Pancreas (tissue), 10 donors: ENCODE measurements at places on chromosomes 12 and 14. TPM values are rescaled to one million over a fixed set of nuclear protein-coding genes. Genes with fewer than 3 reads are reported as not detected.
A peak's percentile ranks its signal among the peaks of the same experiment; 100 is the strongest.

NAV3 gene
- 1.3 TPM for total RNA-seq

KRT77 gene
- total RNA-seq, result not detected

ABCD2 gene
- total RNA-seq, result 0.09 TPM

KRT6C gene
- total RNA-seq, result not detected

PRKD1 gene
- total RNA-seq, result 3.3 TPM

BBOF1 gene
- total RNA-seq, result 2.0 TPM

ALDH1L2 gene
- total RNA-seq, result 36.1 TPM

FAM181A gene
- not detected for total RNA-seq

DNA sequence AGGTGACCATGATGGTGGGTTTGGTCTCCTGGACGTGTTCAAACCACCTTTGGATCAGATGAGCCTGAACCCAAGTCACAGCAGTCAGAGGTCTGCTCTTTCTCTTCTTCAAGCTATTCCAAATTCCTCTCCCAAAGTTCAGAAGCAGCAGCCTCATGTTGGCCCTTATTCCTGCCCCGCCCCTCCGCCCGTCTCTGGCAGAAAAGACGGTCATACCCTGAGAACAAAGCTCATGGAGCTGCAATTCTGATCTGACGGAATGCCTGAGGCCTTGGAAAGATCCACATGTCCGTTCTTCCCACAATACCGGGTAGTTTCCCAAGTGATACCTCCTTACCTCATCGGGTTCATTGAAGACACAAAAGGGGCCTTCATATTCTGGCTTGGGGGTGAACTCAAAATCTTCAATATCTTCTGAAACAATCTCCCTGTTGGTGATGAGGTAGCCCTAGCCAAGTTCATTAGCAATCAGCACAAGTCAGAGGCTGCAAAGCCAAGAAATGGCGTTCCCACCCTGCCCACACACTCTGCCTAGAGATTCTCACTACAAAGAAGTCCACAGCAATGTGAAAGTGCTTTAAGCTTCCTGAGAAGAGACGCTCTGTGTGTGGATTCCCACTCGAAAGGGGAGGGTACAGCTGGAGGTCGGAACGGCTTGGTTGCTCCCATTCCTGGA lies 11.2 kb downstream of the POLE start:
- H3K4me3 ChIP-seq, result no peak overlapping the region
- H3K27ac ChIP-seq, result no peak overlapping the region
- H3K4me1 ChIP-seq, result no peaks in the 10 kb centered on the region

GRCh38 chr12:88552610-88553079 lies 27.6 kb downstream of the KITLG start:
- H3K4me3 ChIP-seq, result no peak overlapping the region
- DNase-seq, result no peak
- no peaks in the 10 kb centered on the region for H3K36me3 ChIP-seq
- H3K27me3 ChIP-seq, result no peaks in the 10 kb centered on the region
- H3K27ac ChIP-seq, result no peak overlapping the region

GRCh38 chr12:52865090-52865944 lies 16.5 kb upstream of the KRT78 start:
- no peak overlapping the region for H3K27ac ChIP-seq
- peak; percentile 68 for DNase-seq
- no peaks in the 10 kb centered on the region for H3K4me1 ChIP-seq
- no peak overlapping the region for H3K4me3 ChIP-seq
- no peaks in the 10 kb centered on the region for H3K36me3 ChIP-seq

- no peak overlapping the region for H3K27ac ChIP-seq
- DNase-seq, result no peak
- no peaks in the 10 kb centered on the region for H3K36me3 ChIP-seq
- H3K27me3 ChIP-seq, result no peaks in the 10 kb centered on the region
- H3K4me3 ChIP-seq, result no peak overlapping the region
- no peaks in the 10 kb centered on the region for H3K4me1 ChIP-seq
These were observed 362.8 kb upstream of the TBX3 start for GRCh38 chr12:115046805-115047204.

DNA sequence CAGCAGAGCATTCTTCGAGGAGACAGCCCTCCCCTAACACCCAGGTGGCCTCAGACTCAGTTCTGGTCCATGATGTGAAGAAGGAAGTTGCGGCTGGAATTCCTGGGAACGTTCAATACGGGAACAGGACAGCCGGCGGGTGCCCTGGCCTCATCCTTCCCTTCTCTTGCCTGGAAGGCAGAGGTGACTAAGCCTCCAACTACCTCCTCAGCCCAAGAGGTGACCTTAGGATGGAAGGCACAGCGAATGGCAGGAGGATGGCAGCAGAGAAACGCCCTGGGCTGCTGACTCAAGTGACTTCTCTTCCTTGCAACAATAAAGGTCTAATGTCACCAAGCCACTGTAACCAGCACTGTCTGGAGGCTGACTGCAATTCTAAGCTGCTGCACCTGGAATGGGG lies 36.1 kb downstream of the DHX37 start:
- peaks cover 49% of the 10 kb centered on the region for H3K36me3 ChIP-seq
- H3K27ac ChIP-seq, result no peak overlapping the region
- no peaks in the 10 kb centered on the region for H3K4me1 ChIP-seq
- H3K4me3 ChIP-seq, result no peak overlapping the region

DNA sequence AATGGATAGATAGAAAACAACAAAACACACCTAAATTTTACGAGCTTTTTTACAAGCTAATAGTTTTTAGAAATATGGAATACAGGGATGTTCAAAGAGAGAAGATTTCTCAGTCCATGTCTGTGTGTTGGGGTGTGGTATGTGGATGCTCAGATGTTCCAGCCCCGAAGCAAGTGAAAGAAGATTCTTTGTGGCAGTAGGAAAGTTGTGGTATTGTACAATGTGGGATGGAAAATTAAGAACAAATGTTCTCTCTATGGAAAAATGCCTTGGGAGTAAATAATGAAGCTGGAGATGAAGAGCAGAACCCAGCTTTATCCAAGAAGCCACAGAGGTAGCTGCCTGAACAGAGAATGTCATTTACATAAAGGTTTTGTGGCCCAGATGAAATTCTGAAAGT lies 150.3 kb upstream of the PRKD1 start:
- no peak overlapping the region for H3K27ac ChIP-seq
- H3K4me1 ChIP-seq, result no peaks in the 10 kb centered on the region
- no peaks in the 10 kb centered on the region for H3K36me3 ChIP-seq
- DNase-seq, result no peak
- no peaks in the 10 kb centered on the region for H3K27me3 ChIP-seq

GRCh38 chr14:48390346-48390745 lies 714.9 kb upstream of the MDGA2 start:
- H3K36me3 ChIP-seq, result no peaks in the 10 kb centered on the region
- DNase-seq, result no peak

DNA sequence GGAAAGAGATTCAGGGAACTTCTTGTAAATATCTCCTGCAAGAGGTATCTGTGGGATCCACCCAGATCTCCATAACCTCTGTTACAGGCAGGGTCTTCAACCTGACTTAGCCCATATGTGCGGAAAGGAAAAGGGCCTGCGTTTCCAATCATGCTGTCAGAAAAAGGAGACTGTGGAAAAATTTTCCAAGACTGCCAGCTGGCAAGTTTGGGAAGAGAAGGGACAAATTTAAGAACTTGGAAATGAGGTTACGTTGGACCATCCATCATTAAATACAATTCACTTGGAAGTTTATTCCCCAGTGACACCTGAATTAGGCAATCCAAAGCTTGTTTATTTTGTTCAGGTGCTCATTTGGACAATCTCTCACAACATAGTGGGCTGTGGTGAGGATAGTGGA lies 13.9 kb downstream of the PTHLH start:
- H3K27me3 ChIP-seq, result no peaks in the 10 kb centered on the region
- no peak overlapping the region for H3K27ac ChIP-seq
- no peaks in the 10 kb centered on the region for H3K36me3 ChIP-seq
- DNase-seq, result no peak
- H3K4me3 ChIP-seq, result no peak overlapping the region

DNA sequence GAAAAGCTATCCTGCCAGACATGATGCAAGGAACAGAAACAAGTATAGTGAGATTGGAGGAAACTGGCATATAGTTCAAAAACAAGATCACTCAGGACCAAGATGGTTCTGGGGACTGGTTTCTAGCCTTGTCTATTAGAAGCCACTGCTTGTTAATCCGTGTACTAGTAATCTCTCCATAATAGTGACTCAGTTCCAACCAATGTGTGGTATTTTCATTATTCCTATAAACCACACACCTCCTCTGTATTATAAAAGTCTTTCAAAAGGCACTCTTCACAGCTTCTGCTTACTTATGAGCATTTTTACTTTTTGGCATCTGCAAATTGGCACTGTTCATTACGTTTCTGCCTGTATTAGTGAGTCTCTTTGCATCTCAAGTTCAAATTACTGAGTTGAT lies 140.3 kb downstream of the SLC6A15 start:
- no peaks in the 10 kb centered on the region for H3K36me3 ChIP-seq
- H3K4me3 ChIP-seq, result no peak overlapping the region
- DNase-seq, result no peak
- H3K4me1 ChIP-seq, result no peaks in the 10 kb centered on the region
- no peaks in the 10 kb centered on the region for H3K27me3 ChIP-seq
- no peak overlapping the region for H3K27ac ChIP-seq

- no peak overlapping the region for H3K4me3 ChIP-seq
- no peak overlapping the region for H3K27ac ChIP-seq
- no peaks in the 10 kb centered on the region for H3K36me3 ChIP-seq
- no peaks in the 10 kb centered on the region for H3K27me3 ChIP-seq
- H3K4me1 ChIP-seq, result peaks cover 5% of the 10 kb centered on the region
- no peak for DNase-seq
These were observed 62.1 kb downstream of the ARF6 start for GRCh38 chr14:49955024-49955423.

DNA sequence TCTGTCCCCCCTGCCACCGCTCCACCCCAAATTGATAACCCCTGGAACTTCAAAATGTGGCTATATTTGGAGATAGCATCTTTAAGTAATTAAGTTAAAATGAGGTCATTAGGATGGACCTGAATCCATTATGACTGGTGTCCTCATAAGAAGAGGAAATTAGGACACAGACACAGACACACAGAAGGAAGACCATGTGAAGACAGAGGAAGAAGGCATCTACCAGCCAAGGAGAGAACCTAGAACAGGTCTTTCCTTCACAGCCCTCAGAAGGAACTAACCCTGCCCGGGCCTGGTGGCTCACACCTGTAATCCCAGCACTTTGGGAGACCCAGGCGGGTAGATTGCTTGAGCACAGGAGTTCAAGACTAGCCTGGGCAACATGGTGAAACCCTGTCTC lies 3.6 kb upstream of the HRK start:
- peaks cover 1% of the 10 kb centered on the region for H3K27me3 ChIP-seq
- peaks cover 6% of the 10 kb centered on the region for H3K4me1 ChIP-seq
- H3K36me3 ChIP-seq, result no peaks in the 10 kb centered on the region
- H3K4me3 ChIP-seq, result no peak overlapping the region
- no peak for DNase-seq

- H3K4me1 ChIP-seq, result no peaks in the 10 kb centered on the region
- no peak overlapping the region for H3K27ac ChIP-seq
- no peak for DNase-seq
- no peaks in the 10 kb centered on the region for H3K36me3 ChIP-seq
- no peaks in the 10 kb centered on the region for H3K27me3 ChIP-seq
These were observed 18.0 kb upstream of the IFNG start for GRCh38 chr12:68177562-68177961.

DNA sequence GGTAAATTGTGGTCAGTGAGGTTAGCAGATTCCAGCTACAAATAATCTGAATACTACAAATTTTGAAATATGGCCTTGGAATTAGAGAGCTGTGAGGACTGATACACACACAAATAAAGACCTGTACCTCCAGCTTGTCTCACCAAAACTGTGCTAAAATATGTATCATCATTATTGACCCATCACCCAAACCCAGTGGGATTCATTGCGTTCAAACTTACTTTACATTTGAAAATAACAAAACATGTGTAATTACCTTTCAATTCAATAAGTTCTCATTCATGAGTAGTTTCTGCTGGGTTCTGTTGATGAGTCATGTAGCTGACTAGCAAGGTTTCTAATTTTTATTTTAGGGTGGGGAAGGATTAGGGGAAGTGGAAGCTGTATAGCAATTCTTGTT lies 170.9 kb downstream of the MSRB3 start:
- H3K4me1 ChIP-seq, result no peaks in the 10 kb centered on the region
- no peak overlapping the region for H3K27ac ChIP-seq
- H3K4me3 ChIP-seq, result no peak overlapping the region
- H3K27me3 ChIP-seq, result no peaks in the 10 kb centered on the region

DNA sequence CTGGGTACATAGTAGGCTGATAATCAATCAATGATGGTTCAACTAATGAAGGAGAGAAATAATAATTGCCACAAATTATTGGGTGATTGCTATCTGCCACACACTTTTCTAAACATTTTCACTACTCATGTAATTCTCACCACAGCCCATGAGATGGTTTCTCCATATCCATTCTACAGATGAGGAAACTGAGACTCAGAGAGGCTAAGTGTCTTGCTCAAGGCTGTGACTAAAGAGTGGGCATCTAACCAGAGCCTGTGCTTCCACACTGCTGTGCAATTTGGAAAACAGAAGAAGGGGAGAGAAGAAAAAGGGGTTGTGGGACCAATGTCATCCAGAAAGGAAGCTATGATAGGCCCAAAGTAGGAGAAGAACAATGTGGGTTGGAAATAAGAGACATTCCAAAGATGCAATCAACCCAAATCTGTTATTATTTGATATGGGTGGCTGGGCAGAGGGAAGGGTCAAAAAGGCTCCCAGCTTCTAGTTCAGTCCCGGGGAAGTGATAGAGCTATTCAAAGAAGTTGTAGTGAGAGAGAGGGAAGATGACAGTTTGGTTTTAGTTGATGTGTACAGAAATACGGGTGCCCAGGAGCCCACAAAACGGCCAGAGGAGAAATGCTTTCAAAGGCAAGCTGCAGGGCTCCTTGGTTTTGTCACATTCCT lies 483 bp upstream of the NR1H4 start:
- no peak for DNase-seq
- H3K4me3 ChIP-seq, result no peak overlapping the region
- H3K27ac ChIP-seq, result peak overlapping the region; percentile 46
- no peaks in the 10 kb centered on the region for H3K27me3 ChIP-seq
- no peaks in the 10 kb centered on the region for H3K4me1 ChIP-seq

GRCh38 chr12:581746-582145 lies 81.5 kb downstream of the NINJ2 start:
- no peaks in the 10 kb centered on the region for H3K4me1 ChIP-seq
- H3K27ac ChIP-seq, result no peak overlapping the region
- DNase-seq, result no peak
- no peak overlapping the region for H3K4me3 ChIP-seq
- H3K36me3 ChIP-seq, result no peaks in the 10 kb centered on the region
- H3K27me3 ChIP-seq, result no peaks in the 10 kb centered on the region

GRCh38 chr12:132429602-132429945 lies 60.4 kb upstream of the FBRSL1 start:
- peaks cover 22% of the 10 kb centered on the region for H3K4me1 ChIP-seq
- H3K27ac ChIP-seq, result peak overlapping the region; percentile 91
- DNase-seq, result peak; percentile 93
- H3K4me3 ChIP-seq, result no peak overlapping the region
